ENCODE measurements at places on chromosomes 2 and 18.

DNA sequence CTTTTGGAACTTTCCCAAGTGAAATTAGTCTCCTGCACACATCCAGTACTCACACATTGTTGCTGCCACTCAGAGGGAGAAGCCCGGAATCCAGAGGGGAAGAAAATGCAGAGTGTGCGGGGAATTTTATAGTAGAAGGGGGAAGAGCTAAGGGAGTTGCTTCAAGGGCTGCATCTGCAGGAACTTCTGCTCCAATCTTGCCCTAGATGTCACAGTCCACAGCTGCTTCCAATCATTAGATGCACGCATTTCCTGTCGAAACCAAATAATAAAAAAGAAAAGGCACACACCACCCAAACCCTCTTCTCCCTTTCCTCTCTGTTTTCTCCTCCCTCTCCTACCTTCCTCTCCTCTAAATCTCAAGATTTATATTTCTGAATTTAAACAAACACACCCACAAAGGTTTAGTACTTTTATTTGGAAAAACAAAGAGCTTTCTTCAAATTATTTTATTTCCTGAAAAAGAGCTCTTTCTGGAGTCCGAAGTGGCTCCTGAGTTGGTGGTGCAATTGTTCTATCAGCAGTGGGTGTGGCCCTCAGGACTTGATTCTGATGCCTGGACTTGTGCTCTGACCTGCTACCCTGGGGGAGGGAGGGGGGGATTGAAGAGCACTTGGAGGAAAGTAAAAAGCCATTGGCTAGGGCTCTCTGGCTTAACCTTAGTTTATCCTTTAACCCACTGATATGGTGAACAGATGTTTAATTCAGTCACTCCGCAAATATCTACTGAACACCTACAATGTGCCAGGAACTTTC is 72.0 kb downstream of the KCNE4 start:
- H3K4me1 ChIP-seq = no peaks in the 10 kb centered on the region
- no peaks in the 10 kb centered on the region for H3K36me3 ChIP-seq
- H3K27ac ChIP-seq = no peak overlapping the region
- no peak for DNase-seq
- no peaks in the 10 kb centered on the region for H3K27me3 ChIP-seq

DNA sequence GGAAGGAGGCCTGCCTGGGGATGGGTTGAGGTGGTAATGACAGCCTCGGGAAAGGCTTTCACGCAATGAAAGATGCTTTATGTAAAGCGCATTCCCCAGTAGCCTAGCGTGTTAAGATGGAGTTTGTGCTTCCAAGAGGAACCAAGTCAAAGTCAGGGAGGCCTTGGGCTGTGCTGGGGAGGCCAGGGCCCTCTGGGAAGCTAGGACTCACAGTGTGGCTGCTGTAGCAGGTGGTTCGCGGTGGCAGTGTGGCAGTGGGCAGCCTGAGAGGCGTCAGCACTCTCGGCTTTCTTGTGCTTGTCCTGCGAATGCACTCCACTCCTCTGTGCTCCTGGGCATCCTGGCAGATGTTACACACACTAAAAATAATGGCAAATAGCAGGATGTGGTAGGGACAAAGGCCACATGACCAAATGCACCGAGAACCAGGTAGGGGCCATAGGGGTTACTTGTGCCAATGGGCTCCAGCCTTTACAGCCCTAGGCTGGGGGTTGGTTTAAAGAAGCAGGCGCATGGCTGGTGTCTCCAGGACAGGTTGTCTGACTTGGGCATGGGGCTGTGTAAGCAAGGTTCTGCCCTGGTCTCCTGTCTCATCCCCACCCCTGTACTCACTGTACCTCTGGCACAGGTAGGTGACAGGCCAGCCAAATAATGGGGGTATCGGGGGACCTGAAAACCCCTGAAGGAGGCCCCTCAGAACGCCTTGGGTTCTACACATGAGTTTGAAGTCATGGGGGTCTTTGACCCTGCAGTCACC is 154.4 kb upstream of the TWIST2 start:
- no peaks in the 10 kb centered on the region for H3K36me3 ChIP-seq
- H3K4me1 ChIP-seq = no peaks in the 10 kb centered on the region
- no peaks in the 10 kb centered on the region for H3K27me3 ChIP-seq
- no peak for DNase-seq

DNA sequence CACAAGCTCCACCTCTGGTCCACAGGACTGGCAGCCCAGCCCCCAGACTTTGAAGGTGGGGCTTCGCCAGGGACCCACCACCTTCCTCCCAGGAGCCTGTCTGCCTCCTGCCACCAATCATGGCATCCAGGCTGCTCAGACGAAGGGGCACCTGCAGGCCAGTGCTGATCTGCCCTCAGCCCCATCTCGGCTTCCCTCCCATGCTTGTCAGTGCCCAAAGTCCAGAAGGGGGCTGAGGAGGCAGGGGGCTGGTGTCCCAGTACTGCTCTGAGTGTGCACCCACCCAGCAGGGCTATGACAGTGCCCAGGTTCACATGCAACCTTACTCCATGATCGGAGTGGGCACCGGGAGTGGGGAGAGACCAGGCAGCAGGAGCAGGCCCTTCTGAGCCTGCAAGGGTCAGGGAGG is 25.3 kb upstream of the RUFY4 start:
- H3K27me3 ChIP-seq = peaks cover 37% of the 10 kb centered on the region
- H3K4me1 ChIP-seq = no peaks in the 10 kb centered on the region
- no peak overlapping the region for H3K27ac ChIP-seq
- no peak for DNase-seq

GRCh38 chr2:185127412-185127811 is 529.1 kb downstream of the ZNF804A start:
- H3K4me1 ChIP-seq = no peaks in the 10 kb centered on the region
- H3K4me3 ChIP-seq = no peak overlapping the region
- H3K27ac ChIP-seq = no peak overlapping the region
- H3K36me3 ChIP-seq = no peaks in the 10 kb centered on the region
- no peak for DNase-seq

- no peaks in the 10 kb centered on the region for H3K36me3 ChIP-seq
- H3K4me3 ChIP-seq = no peak overlapping the region
- H3K27me3 ChIP-seq = no peaks in the 10 kb centered on the region
- peaks cover 5% of the 10 kb centered on the region for H3K4me1 ChIP-seq
These were observed 40.0 kb downstream of the TEX44 start for GRCh38 chr2:231632559-231633142.

DNA sequence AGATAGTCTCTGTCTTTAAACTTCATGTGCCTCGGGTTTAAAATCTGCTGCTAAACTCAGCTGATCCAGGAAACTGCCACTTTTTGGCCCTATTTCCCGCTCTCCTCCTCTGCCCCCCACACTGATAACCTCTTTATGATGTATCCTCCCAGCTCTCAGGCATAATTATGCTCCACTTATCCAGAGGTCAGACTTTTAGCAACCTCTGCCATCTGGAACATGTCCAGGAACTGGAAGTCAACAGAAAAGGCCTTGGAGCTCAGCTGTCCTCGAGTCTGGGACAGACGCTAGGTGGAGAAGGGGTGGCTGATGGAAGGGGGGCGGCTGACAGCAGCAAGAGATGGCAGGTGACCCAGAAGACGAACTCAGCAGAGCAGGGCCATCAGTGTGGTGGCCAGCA is 41.2 kb downstream of the ASAP2 start:
- no peaks in the 10 kb centered on the region for H3K36me3 ChIP-seq
- H3K27ac ChIP-seq = no peak overlapping the region
- no peaks in the 10 kb centered on the region for H3K27me3 ChIP-seq
- DNase-seq = peak; percentile 37
- H3K4me1 ChIP-seq = peaks cover 29% of the 10 kb centered on the region
- H3K4me3 ChIP-seq = no peak overlapping the region

- no peaks in the 10 kb centered on the region for H3K4me1 ChIP-seq
- H3K4me3 ChIP-seq = no peak overlapping the region
- no peaks in the 10 kb centered on the region for H3K27me3 ChIP-seq
These were observed 39.7 kb upstream of the MAP4K4 start for GRCh38 chr2:101657787-101658186.

DNA sequence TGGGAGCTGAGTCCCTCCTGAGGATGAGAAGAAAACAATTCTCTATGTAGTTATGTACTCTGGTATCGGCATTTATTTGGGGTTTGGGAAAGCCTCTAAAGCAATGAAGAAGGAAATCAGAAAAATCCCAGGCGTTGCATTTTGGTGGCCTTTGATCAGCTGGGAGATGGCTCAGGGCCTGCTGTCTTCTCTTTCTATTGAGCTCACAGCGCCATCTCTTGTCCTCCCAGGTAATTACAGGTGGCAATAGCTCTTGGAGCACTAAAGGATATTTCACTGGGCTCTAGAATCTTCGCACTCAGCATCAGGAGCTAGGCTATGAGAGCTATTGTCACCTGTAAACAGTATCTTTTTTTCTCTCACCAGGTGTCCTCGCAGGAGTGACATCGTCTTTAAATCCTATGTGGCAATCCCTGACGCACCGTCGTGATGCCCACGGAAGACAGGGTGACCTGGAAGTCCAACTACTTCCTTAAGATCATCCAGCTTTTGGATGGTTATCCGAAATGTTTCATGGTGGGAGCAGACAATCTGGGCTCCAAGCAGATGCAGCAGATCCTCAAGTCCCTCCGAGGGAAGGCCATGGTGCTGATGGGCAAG is 76.1 kb upstream of the PMAIP1 start:
- peaks cover 4% of the 10 kb centered on the region for H3K27me3 ChIP-seq
- peak; percentile 85 for DNase-seq
- no peak overlapping the region for H3K27ac ChIP-seq
- no peaks in the 10 kb centered on the region for H3K4me1 ChIP-seq
- H3K36me3 ChIP-seq = no peaks in the 10 kb centered on the region

DNA sequence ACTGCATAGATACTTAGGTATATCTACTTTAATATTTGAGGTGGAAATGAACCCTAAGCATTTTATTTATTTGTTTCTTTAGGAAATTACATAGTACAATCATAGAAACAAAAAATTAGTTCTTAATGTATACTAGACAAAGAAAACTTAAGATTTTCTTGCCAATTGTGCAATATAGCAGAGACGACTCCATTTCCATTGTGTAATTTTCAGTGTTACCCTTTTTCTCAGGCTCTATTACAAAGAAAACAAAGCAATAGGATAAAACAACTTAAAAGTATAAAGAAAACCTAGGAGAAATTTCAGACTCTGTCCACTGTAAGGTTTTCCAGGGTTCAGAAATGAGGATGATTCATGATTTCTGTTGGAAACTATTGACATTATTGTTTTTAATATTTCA is 89.0 kb upstream of the SERTAD2 start:
- no peak overlapping the region for H3K27ac ChIP-seq
- H3K4me3 ChIP-seq = no peak overlapping the region
- no peaks in the 10 kb centered on the region for H3K36me3 ChIP-seq
- H3K27me3 ChIP-seq = no peaks in the 10 kb centered on the region
- no peak for DNase-seq
- H3K4me1 ChIP-seq = peaks cover 9% of the 10 kb centered on the region

DNA sequence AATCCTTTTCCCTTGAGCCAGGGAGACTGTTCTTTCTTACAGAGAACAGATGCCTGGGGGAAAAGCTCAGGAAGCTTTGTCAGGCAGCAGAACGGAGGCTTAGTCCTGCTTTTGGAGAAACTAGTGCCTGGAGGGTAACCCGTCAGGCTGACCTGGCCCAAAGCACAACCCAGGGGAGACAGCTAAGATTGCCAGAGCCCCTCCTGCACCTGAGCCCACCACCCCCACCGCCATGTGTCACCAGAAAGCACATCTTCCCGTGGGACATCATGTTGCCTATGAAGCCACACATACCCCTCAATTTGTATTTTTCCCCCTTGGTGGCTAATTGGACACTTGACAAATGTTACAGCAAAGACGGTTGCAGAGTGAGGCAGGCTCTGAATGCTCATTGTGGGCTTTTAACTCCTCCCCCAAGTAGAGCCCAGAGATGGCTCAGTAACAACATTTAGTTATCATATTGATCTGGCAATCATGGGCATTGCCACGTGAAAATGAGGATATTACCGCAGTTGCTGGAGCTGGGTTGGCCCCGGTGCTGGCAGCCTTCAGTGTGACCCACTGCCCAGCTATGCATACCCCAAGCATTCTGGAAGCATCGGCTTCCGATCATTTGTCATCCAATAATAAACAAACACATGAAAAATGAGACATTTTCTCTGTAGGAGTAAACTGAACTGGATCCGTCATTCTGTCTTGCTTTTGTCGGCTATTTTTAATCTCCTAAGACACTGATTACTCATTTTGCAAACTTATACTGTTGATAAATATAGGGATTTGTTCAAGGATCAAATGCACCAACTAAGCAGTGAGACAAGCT is 229.5 kb downstream of the ATAD2B start:
- H3K27me3 ChIP-seq = no peaks in the 10 kb centered on the region
- no peaks in the 10 kb centered on the region for H3K4me1 ChIP-seq
- H3K4me3 ChIP-seq = no peak overlapping the region
- DNase-seq = no peak
- no peaks in the 10 kb centered on the region for H3K36me3 ChIP-seq

DNA sequence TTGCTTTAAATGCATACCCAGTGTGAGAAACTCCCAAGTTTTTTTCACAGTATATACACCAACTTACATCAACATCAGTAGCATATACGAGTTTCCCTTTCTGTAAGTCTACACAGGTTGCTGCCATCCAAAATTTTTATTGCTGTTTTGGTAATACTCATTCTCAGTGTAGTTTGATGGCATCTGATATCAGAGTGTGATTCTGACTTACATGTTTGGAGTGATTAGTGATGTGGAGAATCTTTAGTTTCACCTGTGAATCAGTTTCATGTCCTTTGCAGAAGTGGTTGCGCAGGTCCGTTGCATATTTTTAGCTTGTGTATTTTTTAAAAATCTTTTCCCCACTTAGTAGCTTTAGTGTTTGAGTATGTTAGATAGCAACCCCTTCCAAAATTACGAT is 50.1 kb downstream of the CCDC74A start:
- no peak overlapping the region for H3K4me3 ChIP-seq
- no peaks in the 10 kb centered on the region for H3K36me3 ChIP-seq
- H3K27ac ChIP-seq = no peak overlapping the region
- DNase-seq = no peak

DNA sequence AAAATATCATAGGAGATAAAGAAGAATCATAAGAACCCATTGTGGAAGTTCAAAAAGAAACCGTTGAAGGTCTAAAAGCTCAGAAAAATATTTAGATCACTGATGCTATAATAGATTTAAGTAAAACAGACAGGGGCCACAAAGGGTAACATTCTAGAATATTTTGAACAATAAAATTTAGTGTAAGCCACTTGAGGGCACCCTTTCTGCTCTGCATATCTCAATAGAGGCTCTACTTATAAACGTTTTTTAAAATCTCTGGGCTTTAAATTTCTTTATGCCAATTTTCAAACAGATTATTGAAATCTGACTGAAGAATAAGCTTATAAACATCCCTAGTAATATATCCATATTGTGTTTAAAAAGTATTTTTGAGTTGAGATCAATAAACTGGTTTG is 57.6 kb upstream of the IL1RL1 start:
- peaks cover 34% of the 10 kb centered on the region for H3K27me3 ChIP-seq
- no peak overlapping the region for H3K4me3 ChIP-seq
- peak; percentile 65 for DNase-seq
- H3K36me3 ChIP-seq = no peaks in the 10 kb centered on the region

Data from cardiac muscle cell (in vitro differentiated cells and primary cell).